ENCODE measurements at places on chromosomes 3 and 15.

- no peak for DNase-seq
These were observed 79.5 kb downstream of the MEIS2 start for GRCh38 chr15:37020852-37021251.

- DNase-seq = no peak
These were observed 21.0 kb upstream of the SEMA6D start for GRCh38 chr15:47696351-47696750.

DNA sequence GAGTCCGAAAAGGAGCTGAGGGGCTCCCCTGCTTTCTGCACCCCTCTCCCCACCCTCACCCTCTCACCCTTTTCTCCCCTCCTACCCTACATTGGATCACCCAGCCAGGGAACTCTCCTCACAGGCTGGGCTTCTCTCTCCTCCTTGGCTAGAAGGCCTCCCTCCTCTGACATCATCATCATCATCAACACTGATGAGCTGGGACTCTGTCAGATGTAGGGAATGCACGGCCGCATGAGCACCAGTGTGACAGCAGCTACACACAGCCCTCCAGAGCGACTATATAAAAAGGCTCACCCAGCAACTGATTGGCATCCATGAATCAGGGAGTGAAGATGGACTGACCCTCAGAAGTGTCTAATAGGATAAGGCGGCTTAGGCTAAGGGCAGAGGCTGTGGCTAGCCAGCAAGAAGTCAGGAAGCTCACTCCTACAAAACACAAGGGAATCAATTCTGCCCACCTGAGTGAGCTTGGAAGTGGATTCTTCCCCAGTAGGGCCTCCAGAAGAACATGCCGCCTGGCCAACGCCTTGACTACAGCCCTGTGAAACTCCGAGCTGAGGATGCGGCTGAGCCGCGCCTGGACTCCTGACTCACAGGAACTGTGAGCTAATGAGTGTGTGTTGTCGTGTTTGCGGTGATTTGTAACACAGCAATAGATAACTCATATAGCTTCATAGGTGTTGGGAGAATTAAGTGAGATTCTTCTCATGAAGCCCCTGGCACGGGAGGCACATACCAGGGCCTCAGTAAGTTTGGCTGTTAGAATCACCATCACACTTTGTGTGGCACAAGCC, 147.6 kb downstream of the FAM43A start:
- no peak for DNase-seq

- peak; percentile 45 for DNase-seq
These were observed 140.5 kb upstream of the TBL1XR1 start for GRCh38 chr3:177337541-177338331.

GRCh38 chr3:27521872-27522265, 37.7 kb upstream of the SLC4A7 start:
- DNase-seq = no peak

- no peak for DNase-seq
These were observed 14.0 kb upstream of the CCDC80 start for GRCh38 chr3:112654979-112655378.

DNA sequence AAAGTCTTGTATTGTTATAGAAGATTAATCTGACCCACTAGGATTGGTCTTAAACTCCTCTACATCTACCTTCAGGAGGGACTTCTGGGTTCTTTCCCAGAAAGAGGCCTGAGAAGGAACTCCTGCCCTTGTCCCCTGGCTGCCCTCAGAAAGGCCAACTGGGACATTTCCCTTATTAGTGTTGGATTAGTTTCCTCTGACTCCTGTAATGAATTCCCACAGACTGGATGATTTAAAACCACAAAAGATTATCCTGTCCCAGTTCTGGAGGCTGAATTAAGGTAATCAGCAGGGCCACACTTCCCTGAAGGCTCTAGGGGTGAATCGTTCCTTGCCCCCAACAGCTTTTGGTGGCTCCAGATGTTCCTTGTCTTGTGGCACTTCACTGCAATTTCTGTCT, 102.8 kb upstream of the NMNAT3 start:
- no peak for DNase-seq

- DNase-seq = no peak
These were observed 143.3 kb upstream of the GMNC start for GRCh38 chr3:191005790-191006189.

DNA sequence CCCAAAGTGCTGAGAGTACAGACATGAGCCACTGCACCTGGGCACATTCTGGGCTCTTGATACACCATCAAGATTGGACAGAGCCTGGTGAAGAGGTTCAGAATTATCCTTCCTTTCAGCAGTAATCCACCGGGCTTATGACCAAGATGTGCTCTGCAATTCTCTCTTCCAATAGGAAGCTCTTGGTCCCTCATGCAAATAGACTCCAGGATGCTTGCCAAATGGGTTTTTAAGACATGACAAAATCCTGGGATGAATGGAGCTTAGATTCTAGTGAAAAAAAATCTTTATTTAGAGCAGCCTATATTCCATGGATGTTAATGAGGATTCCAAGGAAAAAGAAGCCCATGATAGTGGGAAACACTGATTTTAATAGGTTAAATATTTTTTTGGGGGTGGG, 119.1 kb downstream of the SV2B start:
- no peak for DNase-seq
